ENCODE measurements at places on chromosomes 1 and 21.
A peak's percentile ranks its signal among the peaks of the same experiment; 100 is the strongest.

GRCh38 chr1:227925582-227926198, 22.0 kb downstream of the WNT9A start:
- no peaks in the 10 kb centered on the region for H3K36me3 ChIP-seq
- no peak overlapping the region for H3K4me3 ChIP-seq
- no peaks in the 10 kb centered on the region for H3K27me3 ChIP-seq
- no peak overlapping the region for H3K27ac ChIP-seq

DNA sequence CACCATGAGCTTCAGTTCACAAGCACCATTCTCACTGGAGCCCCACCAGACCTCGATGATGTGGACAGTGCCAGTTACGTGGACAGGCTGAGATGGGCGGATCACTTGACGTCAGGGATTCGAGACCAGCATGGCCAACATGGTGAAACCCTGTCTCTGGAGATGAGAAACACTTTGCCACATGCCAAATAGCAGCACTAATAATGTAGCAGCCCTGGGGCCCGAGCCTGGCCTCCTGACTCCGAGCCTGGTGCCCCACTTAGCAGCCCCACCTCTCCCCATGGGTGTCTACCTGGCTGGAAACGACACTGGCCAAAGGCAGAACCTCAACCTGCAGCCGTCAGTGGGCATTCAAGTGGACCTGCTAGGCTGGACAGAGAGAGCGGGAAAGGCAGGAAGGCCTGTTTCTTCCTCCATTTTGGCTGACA, 129.1 kb downstream of the TOMM20 start:
- H3K36me3 ChIP-seq = no peaks in the 10 kb centered on the region
- peaks cover 4% of the 10 kb centered on the region for H3K27me3 ChIP-seq
- DNase-seq = no peak

DNA sequence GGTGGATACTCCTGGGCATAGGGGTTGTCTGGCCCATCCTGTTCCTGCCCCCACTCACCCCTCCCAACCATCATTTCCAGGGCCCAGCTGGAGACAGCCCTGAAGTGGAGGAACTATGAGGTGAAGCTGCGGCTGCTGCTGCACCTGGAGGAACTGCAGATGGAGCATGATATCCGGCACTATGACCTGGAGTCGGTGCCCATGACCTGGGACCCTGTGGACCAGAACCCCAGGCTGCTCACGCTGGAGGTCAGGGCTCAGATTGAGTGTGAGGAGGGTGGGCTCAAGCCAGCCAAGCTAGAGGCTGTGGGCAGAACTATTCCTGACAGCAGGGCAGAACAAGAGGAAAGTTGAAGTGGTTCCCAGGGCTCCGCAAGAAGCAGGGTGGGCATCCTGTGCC, 14.2 kb downstream of the RHOC start:
- H3K36me3 ChIP-seq = no peaks in the 10 kb centered on the region
- no peak overlapping the region for H3K4me3 ChIP-seq
- peaks cover 5% of the 10 kb centered on the region for H3K27me3 ChIP-seq
- DNase-seq = no peak

GRCh38 chr1:116971258-116971860, 30.2 kb upstream of the CD101 start:
- H3K36me3 ChIP-seq = peaks cover 23% of the 10 kb centered on the region
- peak overlapping the region; percentile 80 for H3K27ac ChIP-seq
- H3K4me1 ChIP-seq = peaks cover 30% of the 10 kb centered on the region
- no peak overlapping the region for H3K4me3 ChIP-seq

DNA sequence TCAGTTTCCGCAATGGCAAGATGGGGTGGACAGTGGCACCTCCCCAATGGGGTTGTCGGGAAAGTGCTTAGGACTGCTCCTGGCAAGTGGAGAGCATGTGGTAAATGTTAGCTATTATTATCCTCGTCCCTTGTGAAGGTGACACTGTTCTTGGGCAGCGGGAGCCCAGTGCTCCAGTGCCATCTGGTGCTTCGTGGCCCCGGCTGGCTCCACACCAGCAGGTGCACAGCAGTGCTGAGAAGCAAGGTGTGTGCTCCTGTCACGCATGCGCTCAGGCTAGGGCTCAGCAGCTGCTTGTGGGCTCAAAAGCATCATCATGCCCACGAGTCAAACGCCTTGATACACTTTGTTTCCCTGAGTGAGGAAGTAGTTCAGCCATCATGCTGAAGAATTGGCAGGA, 24.9 kb upstream of the KCNC4 start:
- no peak for DNase-seq
- no peak overlapping the region for H3K27ac ChIP-seq
- peaks cover 6% of the 10 kb centered on the region for H3K27me3 ChIP-seq
- no peaks in the 10 kb centered on the region for H3K36me3 ChIP-seq
- H3K4me3 ChIP-seq = no peak overlapping the region

- H3K27ac ChIP-seq = no peak overlapping the region
- no peak overlapping the region for H3K4me3 ChIP-seq
- peaks cover 6% of the 10 kb centered on the region for H3K4me1 ChIP-seq
- DNase-seq = no peak
These were observed 80.3 kb downstream of the SDCCAG8 start for GRCh38 chr1:243336163-243336562.

- H3K36me3 ChIP-seq = no peaks in the 10 kb centered on the region
- no peak for DNase-seq
- H3K4me1 ChIP-seq = no peaks in the 10 kb centered on the region
- H3K27ac ChIP-seq = no peak overlapping the region
- no peaks in the 10 kb centered on the region for H3K27me3 ChIP-seq
These were observed 130.0 kb downstream of the HS2ST1 start for GRCh38 chr1:87044424-87044823.

GRCh38 chr1:12518931-12519692, 98.9 kb downstream of the DHRS3 start:
- H3K27ac ChIP-seq = no peak overlapping the region
- no peak for DNase-seq

GRCh38 chr1:113194846-113195830, 122.1 kb downstream of the LRIG2 start:
- no peaks in the 10 kb centered on the region for H3K4me1 ChIP-seq
- no peak overlapping the region for H3K4me3 ChIP-seq
- H3K27me3 ChIP-seq = peaks cover 4% of the 10 kb centered on the region
- no peak overlapping the region for H3K27ac ChIP-seq
- H3K36me3 ChIP-seq = peaks cover 14% of the 10 kb centered on the region
- DNase-seq = no peak

GRCh38 chr1:114589122-114589521, 7.7 kb upstream of the BCAS2 start:
- H3K36me3 ChIP-seq = no peaks in the 10 kb centered on the region
- no peak for DNase-seq
- no peaks in the 10 kb centered on the region for H3K27me3 ChIP-seq
- no peaks in the 10 kb centered on the region for H3K4me1 ChIP-seq
- no peak overlapping the region for H3K27ac ChIP-seq

DNA sequence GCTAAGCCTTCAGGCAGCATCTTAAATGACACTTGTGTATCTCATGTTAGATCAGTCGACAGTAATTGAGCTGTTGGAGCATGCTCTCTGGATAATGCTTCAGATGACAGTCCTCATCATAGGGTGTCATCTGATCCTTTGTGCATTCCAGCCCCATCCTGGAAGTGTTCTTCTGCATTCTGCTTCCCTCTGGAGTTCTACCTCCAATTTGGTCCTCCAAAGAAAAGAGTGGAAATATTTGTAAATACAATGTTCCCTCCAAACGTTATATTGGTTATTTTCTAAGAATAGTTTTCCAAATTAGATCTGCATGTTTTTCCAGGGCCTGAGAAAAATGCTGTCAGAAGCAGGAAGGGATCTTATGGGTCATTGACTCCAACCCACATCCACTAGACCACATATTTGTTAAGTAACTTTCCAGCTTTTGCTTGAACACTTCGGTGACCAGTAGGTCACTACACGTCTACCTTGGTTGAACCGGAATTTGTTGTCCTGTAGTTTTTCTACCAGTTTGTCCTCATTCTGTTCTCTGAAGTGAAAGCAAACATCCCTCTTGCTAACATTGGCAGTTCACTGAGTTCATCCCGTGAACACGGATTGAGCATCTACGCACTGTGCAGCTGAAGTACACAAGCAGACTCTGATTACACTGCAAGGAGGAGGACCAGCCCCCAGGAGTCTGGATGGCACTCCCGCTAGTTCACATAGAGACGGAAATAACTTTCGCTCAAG, 136.0 kb downstream of the TLR5 start:
- H3K27me3 ChIP-seq = peaks cover 2% of the 10 kb centered on the region
- H3K36me3 ChIP-seq = peaks cover 4% of the 10 kb centered on the region
- H3K4me1 ChIP-seq = peaks cover 2% of the 10 kb centered on the region

DNA sequence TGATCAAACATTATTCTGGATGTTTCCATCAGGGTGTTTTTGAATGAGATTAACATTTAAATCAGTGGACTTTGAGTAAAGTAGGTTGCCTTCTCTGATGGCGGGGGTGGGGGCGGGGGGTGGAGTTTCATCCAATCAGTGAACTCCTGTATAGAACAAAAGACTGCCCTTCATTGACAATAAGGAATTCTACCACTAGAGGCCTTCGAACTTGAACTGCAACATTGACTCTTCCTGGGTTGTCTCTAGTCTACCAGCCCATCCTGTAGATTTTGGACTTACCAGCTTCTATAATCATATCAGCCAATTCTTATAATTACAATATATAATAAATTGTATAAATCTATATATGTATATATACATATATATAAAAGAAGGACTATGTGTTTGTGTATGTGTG, 520.4 kb upstream of the CXADR start:
- no peaks in the 10 kb centered on the region for H3K36me3 ChIP-seq
- H3K27ac ChIP-seq = no peak overlapping the region
- no peak overlapping the region for H3K4me3 ChIP-seq
- no peaks in the 10 kb centered on the region for H3K27me3 ChIP-seq
- no peak for DNase-seq

- DNase-seq = no peak
- no peak overlapping the region for H3K4me3 ChIP-seq
- H3K27me3 ChIP-seq = no peaks in the 10 kb centered on the region
- peaks cover 6% of the 10 kb centered on the region for H3K4me1 ChIP-seq
- H3K36me3 ChIP-seq = no peaks in the 10 kb centered on the region
These were observed 47.3 kb downstream of the LYPLAL1 start for GRCh38 chr1:219220945-219221344.

DNA sequence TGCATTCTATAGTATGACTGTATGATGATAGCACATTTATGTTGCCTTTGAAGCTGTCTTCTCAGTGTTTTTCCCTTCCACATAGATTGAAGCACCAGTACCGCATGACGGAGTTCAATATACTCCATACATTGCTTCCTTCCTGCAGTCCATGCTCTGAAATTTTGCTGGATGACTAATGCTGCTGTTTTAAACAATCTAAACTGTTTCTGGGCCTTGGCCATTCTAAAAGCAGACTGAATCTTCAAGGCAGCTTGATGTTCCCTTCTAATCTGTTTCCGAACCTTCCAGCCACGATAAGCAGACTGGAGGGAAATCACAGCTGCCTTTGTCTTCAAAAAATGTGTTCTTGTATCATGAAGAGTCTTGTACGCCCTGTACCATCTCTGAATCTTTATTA, 36.2 kb upstream of the F13B start:
- H3K36me3 ChIP-seq = no peaks in the 10 kb centered on the region
- no peaks in the 10 kb centered on the region for H3K4me1 ChIP-seq
- no peak overlapping the region for H3K27ac ChIP-seq
- no peak for DNase-seq
- H3K27me3 ChIP-seq = no peaks in the 10 kb centered on the region

GRCh38 chr21:45869121-45870007, 112.2 kb upstream of the COL6A1 start:
- H3K36me3 ChIP-seq = peaks cover 5% of the 10 kb centered on the region
- no peak overlapping the region for H3K27ac ChIP-seq
- peaks cover 11% of the 10 kb centered on the region for H3K27me3 ChIP-seq
- H3K4me3 ChIP-seq = no peak overlapping the region

GRCh38 chr1:89725011-89725370, 92.1 kb downstream of the LRRC8C start:
- no peaks in the 10 kb centered on the region for H3K36me3 ChIP-seq

DNA sequence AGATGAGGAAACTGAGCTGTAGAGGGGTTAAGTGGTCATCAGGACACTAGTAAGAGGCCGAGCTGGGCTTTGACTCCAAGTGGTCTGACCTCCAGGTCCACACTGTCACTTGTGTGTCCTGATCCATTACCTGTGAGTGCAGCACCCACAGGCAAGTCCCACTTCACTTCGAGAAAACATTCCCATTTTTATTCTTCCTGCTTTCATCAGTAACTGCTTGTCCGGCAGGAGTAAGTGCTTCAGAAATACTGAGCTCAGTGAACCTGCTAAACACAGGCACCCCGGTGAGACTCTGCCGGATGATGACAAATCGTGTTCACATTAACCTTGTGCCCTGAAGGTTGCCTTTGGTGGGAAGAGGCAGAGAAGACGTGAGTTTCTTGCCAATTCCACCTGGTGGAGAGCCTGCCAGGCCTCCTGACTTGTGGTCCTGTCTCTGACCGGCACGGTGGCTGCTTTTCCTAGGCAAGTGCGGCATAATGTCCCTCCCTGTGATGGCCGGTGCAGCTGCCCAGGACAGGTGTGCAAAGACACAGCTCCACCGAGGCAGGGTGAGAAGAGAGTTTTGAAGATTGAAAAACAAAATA, 29.4 kb downstream of the ZBTB18 start:
- peaks cover 10% of the 10 kb centered on the region for H3K36me3 ChIP-seq
- peaks cover 7% of the 10 kb centered on the region for H3K27me3 ChIP-seq
- no peak overlapping the region for H3K27ac ChIP-seq
- H3K4me3 ChIP-seq = no peak overlapping the region
- H3K4me1 ChIP-seq = no peaks in the 10 kb centered on the region

DNA sequence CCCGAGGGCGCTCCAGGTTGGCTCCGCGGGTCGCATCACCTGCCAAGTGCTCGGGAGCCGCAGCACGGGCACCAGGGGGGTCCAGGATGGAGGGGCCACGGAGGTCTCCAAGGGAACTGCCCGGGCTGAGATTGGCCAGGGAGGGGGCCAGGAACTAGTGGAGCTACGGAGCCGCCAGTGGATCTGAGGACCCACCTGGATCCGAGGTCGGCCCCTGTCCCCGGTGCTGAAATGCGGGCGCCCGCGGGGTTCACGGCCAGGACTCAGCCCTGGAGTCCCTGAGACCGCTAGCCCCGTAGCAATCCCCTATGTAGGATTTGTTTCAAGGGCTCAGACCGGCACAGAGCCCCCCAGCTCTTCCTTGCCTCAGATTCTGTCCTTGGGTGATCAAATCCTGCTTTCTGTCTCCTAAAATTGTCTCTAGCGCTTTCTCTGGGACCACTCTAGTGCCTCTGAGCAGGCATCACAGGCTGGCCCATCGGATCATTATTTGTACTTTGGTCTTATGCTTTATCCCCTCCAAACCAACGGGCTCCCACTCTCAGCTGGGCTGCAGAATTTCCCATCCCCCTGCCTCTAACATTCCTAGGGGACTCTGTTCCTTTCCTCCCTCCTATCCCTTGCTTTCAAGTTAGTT, 27.3 kb downstream of the KIAA2013 start:
- H3K27ac ChIP-seq = no peak overlapping the region
- peaks cover 4% of the 10 kb centered on the region for H3K4me1 ChIP-seq
- DNase-seq = no peak
- peak overlapping the region; percentile 22 for H3K4me3 ChIP-seq
- no peaks in the 10 kb centered on the region for H3K36me3 ChIP-seq
- H3K27me3 ChIP-seq = peaks cover 3% of the 10 kb centered on the region

DNA sequence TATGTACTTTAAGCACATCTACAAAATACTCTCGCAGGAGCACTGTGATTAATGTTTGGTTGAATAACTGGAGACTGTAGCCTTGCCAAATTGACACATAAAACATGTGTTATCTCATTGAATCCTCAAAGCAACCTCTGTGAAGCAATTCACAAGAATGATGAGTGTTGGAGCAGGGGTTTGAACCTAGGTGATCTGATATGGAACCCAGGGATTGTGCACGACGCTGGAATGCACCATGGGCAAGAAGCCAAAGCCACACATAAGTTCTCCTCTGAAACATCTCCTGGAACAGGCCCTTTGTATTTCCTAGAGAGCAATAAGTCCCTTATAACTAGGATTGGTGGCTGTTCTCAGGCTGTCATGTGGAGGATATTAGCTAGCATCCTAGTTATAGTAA, 124.6 kb upstream of the IVNS1ABP start:
- no peak overlapping the region for H3K27ac ChIP-seq
- no peak for DNase-seq
- H3K4me3 ChIP-seq = no peak overlapping the region
- H3K4me1 ChIP-seq = no peaks in the 10 kb centered on the region
- no peaks in the 10 kb centered on the region for H3K27me3 ChIP-seq

All from glutamatergic neuron (in vitro differentiated cells).